CD8-positive, alpha-beta T cell (primary cell): ENCODE measurements at places on chromosomes 7 and 10.

DNA sequence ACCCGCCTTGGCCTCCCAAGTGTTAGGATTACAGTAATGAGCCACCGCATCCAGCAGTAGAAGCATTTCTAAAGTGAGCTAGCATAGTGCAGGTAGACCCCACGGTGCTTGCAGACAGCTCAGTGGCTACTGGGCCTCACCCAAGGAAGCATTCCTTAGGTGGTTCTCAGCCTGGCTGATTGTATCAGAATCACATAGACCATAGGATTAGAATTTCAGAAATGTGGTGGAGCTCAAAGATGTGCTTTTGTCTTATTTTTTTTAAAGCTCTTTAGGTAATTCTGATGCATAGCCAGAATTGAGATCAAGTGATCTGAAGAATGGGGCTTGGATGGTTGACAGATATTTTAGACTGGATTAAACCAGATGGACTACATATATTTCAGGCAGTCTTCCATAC lies 10.9 kb downstream of the ANLN start:
- no peak for DNase-seq

DNA sequence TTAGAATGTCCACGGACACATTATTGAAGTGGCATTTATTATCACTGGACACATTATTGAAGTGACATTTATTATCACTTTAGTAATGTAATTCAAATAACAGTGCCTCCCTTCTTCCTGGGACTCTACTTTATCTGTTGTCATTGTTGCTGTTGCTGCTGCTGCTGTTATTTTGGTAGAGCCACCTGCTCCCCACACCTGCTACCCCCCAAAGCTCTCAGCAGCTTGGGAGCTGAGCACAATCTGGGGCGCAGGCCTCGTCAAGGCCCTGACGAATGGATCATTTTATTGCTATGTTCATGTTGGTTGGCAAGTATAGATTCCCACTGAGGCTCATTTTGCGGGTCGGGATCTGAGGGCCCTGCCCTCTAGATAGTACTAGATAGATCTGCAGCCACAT lies 24.8 kb downstream of the FIGNL1 start:
- DNase-seq: no peak

DNA sequence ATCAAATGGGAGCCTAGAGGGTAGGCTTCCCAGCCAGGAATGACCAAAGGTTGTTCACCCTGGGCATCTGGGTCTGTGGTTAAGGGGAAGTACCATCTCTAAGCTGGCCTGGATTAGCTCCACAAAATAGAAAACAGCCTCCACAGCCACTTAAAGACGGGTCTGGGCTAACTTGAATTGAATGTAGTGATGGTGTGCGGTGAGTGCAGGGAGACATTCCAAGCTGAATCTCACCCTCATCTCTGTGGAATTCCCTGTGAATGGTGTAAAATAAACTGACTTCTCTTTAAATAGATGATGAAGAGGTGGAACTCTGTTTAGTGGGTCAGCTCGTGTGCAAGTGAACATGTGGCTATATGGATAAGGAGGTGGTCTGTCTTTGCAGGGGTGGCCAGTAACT lies 251.0 kb downstream of the DYNC1I1 start:
- DNase-seq: no peak

DNA sequence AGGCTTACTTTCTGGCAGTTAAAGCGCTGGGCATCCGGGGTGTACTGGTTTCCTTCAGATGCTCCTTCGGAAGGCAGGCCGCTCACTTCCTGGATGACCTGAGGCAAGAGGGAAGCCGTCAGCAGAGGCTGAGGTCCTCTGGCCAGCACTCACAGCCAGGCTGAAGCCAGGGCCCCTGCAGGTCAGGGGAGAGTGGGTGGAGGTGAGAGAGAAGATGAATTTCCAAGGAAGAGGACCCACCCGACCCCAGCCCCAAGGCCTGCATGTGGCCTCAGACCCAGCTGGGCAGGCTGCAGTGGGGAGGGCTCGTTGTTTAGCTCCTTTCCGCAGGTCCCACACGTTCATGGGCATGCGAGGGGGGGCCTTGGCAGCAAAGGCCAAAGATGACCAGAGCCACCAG lies 71.3 kb downstream of the VWA2 start:
- no peak for DNase-seq

DNA sequence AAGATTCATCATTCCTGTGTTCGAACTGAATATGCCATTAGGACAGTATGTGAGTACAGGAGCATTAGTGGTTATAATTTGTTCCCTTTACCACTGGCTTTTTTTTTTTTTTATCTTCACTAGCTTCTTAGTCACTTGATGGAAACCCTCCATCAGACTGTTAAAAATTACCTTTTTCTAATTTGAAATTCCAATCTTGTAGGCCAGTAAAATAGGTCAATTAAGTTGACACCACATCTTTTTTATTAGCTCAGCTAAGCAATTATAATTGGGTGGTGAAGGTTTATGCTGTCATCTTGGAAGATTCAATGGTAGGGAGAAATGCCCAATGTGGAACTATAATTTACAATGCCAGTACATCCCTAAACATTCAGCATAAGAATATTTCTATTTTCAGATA lies 6.1 kb downstream of the NRCAM start:
- DNase-seq: no peak

GRCh38 chr10:125548356-125548755 lies 134.6 kb downstream of the TEX36 start:
- no peak for DNase-seq

DNA sequence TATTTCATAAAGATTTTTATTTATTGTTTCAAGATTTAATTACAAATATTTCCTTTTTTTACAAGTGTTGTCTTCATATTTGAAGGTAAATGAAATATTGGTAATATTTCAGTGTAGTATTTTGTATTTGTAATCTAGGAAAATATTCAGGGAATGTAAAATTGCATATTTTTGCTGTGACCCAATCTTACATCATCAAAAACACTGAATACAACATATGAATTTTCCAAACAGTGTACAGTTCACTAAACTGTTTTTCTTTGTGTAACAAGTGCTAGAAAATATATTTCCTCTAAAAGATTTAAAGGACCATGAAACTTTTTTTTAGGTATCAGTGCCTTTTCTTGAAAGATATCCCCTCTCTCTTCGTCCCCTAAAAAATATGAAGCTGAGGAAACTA lies 251.9 kb upstream of the KCND2 start:
- no peak for DNase-seq
